Neural crest cell (in vitro differentiated cells): ENCODE measurements at places on chromosomes 5 and 9. TPM values are rescaled to one million over a fixed set of nuclear protein-coding genes. Genes with fewer than 3 reads are reported as not detected.

DNA sequence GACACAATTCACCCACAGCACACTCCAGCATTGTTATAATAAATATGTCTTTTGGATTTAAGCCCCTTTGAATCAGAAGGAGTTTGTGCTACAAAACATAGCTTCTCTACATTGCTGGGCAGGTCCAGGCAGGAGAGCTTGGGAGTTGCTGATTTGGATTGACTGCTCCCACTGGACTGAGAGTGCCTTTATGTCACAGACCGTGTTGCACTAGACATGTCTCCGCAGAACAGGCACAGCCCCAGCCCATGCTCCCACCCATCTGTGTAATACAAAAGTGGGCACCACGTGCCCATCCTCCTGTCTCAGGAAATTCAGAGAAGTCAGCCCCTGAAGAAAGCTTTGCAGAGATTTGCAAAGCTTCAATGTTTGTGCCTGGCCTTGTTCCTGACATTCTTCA lies 117.1 kb downstream of the MED10 start:
- H3K4me1 ChIP-seq: no peaks in the 10 kb centered on the region
- H3K4me3 ChIP-seq: no peak overlapping the region
- H3K27me3 ChIP-seq: peaks cover 78% of the 10 kb centered on the region
- H3K27ac ChIP-seq: no peak overlapping the region

- DNase-seq: peak; percentile 2
- H3K36me3 ChIP-seq: no peaks in the 10 kb centered on the region
- no peak overlapping the region for H3K27ac ChIP-seq
- H3K4me3 ChIP-seq: peak overlapping the region; percentile 89
- peaks cover 24% of the 10 kb centered on the region for H3K4me1 ChIP-seq
These were observed 443 bp downstream of the GABRB2 start for GRCh38 chr5:161546095-161546469.

- H3K27me3 ChIP-seq: peaks cover 100% of the 10 kb centered on the region
- H3K36me3 ChIP-seq: no peaks in the 10 kb centered on the region
- DNase-seq: no peak
- H3K4me3 ChIP-seq: no peak overlapping the region
- no peak overlapping the region for H3K27ac ChIP-seq
These were observed 49.2 kb downstream of the TMEM174 start for GRCh38 chr5:73222173-73222572.

GRCh38 chr5:76209297-76209696 lies 126.1 kb downstream of the SV2C start:
- no peak overlapping the region for H3K4me3 ChIP-seq
- no peaks in the 10 kb centered on the region for H3K4me1 ChIP-seq
- no peak for DNase-seq
- H3K27ac ChIP-seq: no peak overlapping the region
- no peaks in the 10 kb centered on the region for H3K27me3 ChIP-seq
- H3K36me3 ChIP-seq: peaks cover 2% of the 10 kb centered on the region

GRCh38 chr9:89153232-89154017 lies 25.2 kb downstream of the SHC3 start:
- peaks cover 6% of the 10 kb centered on the region for H3K4me1 ChIP-seq
- H3K36me3 ChIP-seq: peaks cover 5% of the 10 kb centered on the region
- H3K27ac ChIP-seq: no peak overlapping the region
- DNase-seq: no peak
- no peak overlapping the region for H3K4me3 ChIP-seq
- no peaks in the 10 kb centered on the region for H3K27me3 ChIP-seq

The BHMT2 gene
- not detected in 2 replicates for total RNA-seq

The ARRDC1 gene
- total RNA-seq: 18.1 and 20.1 TPM in 2 replicates

The MYORG gene
- total RNA-seq: 1.7 and 2.0 TPM in 2 replicates

- H3K36me3 ChIP-seq: peaks cover 3% of the 10 kb centered on the region
- H3K4me1 ChIP-seq: peaks cover 16% of the 10 kb centered on the region
- H3K4me3 ChIP-seq: no peak overlapping the region
- H3K27me3 ChIP-seq: no peaks in the 10 kb centered on the region
- no peak for DNase-seq
- no peak overlapping the region for H3K27ac ChIP-seq
These were observed 166.6 kb downstream of the FANCC start for GRCh38 chr9:95150903-95151302.

DNA sequence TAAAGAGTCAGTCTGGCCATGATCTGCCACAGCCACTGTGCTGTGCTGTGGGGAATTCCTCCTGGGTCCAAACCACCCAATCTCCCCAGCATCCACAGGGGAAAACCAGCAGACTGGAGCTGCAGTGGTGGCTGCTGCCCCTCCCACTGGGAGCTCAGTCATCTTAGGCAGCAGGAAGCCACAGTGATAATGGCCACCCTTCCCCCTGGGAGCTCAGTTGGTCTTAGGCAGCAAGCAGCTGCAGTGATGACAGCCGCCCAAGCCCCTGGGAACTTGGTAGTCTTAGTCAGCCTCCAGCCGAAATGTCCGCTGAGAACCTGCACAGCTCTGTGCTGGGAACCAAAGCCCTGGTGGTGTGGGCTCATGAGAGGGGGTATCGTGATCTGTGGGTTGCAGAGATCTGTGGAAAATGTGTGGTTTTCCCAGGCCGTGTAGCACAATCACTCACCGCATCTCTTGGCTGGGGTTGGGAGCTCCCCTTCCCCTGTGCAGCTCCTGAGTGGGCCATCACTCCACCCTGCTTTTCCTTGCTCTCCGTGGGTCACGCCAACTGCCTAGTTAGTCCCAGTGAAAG lies 38.4 kb upstream of the SMIM15 start:
- no peaks in the 10 kb centered on the region for H3K27me3 ChIP-seq
- H3K36me3 ChIP-seq: peaks cover 14% of the 10 kb centered on the region
- no peaks in the 10 kb centered on the region for H3K4me1 ChIP-seq

DNA sequence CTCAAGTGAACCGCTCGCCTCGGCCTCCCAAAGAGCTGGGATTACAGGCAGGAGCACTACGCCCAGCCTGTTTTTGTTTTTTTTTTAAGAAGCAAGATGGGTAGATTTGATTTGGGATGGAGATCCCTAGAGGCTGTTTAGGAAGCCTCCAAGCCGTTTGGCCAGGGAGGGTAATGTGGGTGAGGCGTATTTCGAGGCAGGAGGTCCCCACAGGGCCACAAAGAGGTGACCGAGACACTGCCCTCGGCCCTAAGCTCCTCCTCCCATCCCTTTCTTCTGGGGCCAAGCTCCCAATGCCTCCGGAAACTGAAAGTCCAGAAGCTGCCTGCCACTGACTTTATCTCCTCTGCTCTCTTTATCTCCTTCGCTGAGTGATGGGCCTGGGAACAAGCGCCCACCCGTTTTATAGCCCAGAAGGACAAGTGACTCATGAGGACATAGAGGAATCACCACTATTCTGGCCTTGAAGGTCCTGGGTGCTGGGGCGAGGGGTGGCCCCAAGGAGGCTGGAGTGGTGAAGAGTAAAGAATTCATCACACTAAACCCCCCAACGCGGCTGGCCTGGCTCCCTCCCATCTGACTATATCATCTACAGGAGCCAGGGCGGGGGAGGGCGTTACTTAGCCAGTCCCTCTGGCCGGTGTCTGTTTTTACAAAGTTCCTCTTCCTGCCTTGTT lies 2.0 kb upstream of the RALGDS start:
- peaks cover 62% of the 10 kb centered on the region for H3K4me1 ChIP-seq
- H3K27me3 ChIP-seq: no peaks in the 10 kb centered on the region
- H3K36me3 ChIP-seq: no peaks in the 10 kb centered on the region
- peak overlapping the region; percentile 79 for H3K4me3 ChIP-seq
- H3K27ac ChIP-seq: peak overlapping the region; percentile 43

- no peaks in the 10 kb centered on the region for H3K36me3 ChIP-seq
- H3K27ac ChIP-seq: no peak overlapping the region
- no peaks in the 10 kb centered on the region for H3K4me1 ChIP-seq
- DNase-seq: no peak
These were observed 122.7 kb upstream of the LPAR1 start for GRCh38 chr9:111161015-111161415.

DNA sequence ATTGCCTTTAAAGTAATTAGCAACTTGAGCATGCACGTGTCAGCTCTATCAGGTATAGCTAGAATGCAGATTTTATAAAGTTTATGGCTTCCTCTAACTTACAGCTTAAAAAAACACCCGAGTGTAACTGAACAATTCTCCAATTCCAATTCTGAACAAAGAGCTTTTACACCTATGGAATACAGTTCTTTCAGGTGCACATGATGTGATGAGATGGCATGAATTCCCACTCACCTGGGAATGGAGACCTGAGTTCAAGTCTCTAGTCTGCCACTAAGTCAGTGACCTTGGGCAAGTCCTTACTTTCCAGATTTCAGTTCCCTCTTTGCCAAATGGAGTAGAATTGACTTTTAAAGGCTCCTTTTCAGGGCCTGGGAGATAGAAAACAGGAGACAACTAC lies 1.8 kb downstream of the ZFAND5 start:
- peaks cover 60% of the 10 kb centered on the region for H3K4me1 ChIP-seq
- H3K27me3 ChIP-seq: peaks cover 3% of the 10 kb centered on the region
- DNase-seq: no peak
- peaks cover 19% of the 10 kb centered on the region for H3K36me3 ChIP-seq
- peak overlapping the region; percentile 95 for H3K4me3 ChIP-seq

DNA sequence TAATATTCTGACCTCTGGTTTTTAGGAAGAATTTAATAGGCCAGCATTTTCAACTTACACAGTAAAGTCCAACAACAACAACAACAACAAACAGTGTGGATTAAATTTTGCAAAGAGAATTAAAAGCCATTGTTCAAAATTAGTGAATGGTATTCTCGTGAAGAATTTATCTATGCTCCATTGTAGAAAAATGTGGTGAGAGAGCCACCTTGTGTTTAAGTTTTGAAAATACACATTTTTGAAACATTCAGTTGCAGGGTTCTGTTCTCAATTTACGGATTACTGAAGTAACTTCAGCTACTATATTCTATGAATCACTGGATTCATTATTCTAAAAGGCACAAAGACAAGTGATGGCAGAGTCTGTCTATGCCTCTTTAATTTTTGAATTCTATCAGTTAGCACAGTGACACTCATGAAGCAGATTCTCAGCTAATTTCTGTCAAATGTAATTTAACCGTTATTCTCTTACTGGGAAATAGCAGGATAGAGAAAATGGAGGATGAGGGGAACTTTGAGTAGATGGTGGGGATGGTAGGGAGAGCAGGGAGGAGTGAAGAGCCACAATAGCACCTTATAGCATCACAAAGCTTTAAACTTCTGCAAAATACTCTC lies 11.0 kb downstream of the CCDC152 start:
- DNase-seq: no peak
- peaks cover 29% of the 10 kb centered on the region for H3K27me3 ChIP-seq
- no peak overlapping the region for H3K27ac ChIP-seq
- no peaks in the 10 kb centered on the region for H3K36me3 ChIP-seq
- H3K4me3 ChIP-seq: no peak overlapping the region

DNA sequence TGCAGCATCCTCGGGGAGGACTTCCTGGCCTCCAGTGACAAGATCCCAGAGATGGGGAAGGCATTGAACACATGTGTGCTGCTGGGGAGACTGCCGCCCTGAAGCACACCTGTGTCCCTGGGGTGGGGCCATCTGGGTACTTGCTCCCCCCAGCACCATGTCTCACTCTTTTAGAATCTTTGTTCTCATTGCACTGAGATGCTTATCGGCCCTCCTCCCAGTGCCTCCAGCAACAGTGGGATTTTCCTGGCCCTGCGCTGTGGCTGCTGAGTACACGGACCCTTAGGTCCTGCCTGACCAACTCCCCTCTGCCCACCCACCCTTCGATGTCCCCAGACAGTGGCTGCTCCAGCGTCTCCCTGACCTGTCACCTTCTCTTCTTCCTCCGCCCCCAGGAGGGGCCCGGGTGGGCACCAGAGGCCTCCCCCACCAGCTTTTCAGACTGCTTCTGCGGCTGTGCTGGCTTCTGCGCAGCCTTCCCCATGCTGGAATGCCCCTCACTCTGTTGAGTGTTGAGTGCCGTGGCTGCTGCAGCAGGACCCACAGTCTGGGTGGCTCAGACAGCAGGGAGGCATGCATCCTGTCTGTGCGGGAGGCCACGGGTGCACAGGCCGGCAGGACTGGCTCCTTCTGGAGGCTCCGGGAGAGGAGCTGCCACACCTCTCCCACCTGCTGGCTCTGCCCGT lies 145.9 kb upstream of the IRX2 start:
- H3K27ac ChIP-seq: no peak overlapping the region
- H3K27me3 ChIP-seq: no peaks in the 10 kb centered on the region
- H3K36me3 ChIP-seq: no peaks in the 10 kb centered on the region
- H3K4me3 ChIP-seq: no peak overlapping the region
- DNase-seq: no peak

- DNase-seq: no peak
- no peaks in the 10 kb centered on the region for H3K4me1 ChIP-seq
- H3K27me3 ChIP-seq: no peaks in the 10 kb centered on the region
- no peaks in the 10 kb centered on the region for H3K36me3 ChIP-seq
- H3K27ac ChIP-seq: no peak overlapping the region
These were observed 63.8 kb downstream of the PAM start for GRCh38 chr5:102818934-102819333.

GRCh38 chr5:107300721-107301327 lies 369.9 kb downstream of the EFNA5 start:
- H3K4me1 ChIP-seq: no peaks in the 10 kb centered on the region
- no peak overlapping the region for H3K27ac ChIP-seq

The OCLN gene
- total RNA-seq: 6.7 and 7.9 TPM in 2 replicates

DNA sequence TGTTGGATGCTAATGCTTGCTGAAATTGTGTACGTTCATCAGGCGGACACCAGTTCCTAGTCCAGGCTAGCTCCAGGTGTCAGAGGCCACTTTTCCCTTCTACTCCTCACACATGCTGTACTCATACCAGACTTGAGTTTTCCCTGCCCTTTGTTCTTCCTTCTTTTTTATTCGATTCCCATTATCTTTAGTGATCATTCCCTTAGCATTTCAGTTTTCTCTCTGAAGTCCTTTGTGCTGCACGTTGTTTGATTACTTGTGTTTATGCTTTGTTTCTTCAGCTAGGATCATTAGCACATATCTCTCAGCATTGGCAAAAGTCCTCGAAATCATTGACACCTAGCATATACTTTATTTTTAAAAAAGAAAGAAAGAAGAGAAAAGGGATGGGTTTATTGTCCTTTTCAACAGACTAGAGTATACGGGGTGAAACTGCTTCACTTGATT lies 409 bp upstream of the COX7C start:
- peak overlapping the region; percentile 100 for H3K4me3 ChIP-seq
- peak overlapping the region; percentile 100 for H3K27ac ChIP-seq
- H3K4me1 ChIP-seq: peaks cover 24% of the 10 kb centered on the region
- peaks cover 6% of the 10 kb centered on the region for H3K27me3 ChIP-seq
- no peak for DNase-seq
- H3K36me3 ChIP-seq: peaks cover 33% of the 10 kb centered on the region

DNA sequence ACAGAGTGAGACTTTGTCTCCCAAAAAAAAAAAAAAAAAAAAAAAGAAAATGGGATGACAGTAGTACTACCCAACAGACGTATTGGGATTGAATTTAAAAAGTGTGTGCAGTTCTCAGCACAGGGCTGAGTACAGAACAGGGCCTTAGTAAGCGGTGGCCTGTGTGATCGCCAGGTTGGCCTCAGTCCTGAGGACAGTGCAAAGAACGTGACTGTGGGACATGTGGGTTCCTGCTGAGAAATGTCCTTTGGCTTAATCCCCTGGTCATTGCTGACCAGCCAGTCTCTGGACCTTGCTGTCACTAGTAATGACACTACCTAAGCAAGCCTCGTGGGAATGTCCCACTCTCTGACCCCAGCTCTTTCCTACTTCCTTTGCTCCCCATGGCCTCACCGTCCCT lies 13.3 kb downstream of the GTF3C5 start:
- no peaks in the 10 kb centered on the region for H3K27me3 ChIP-seq
- no peaks in the 10 kb centered on the region for H3K4me1 ChIP-seq
- no peak overlapping the region for H3K4me3 ChIP-seq
- H3K36me3 ChIP-seq: peaks cover 13% of the 10 kb centered on the region
- DNase-seq: no peak
